ENCODE measurements at places on chromosomes 1 and 21. TPM values are rescaled to one million over a fixed set of nuclear protein-coding genes. Genes with fewer than 3 reads are reported as not detected.
A peak's percentile ranks its signal among the peaks of the same experiment; 100 is the strongest.

GRCh38 chr1:151799179-151800022 lies 5.8 kb downstream of the LINGO4 start:
- no peaks in the 10 kb centered on the region for H3K4me1 ChIP-seq
- H3K36me3 ChIP-seq: no peaks in the 10 kb centered on the region
- no peak for DNase-seq

DNA sequence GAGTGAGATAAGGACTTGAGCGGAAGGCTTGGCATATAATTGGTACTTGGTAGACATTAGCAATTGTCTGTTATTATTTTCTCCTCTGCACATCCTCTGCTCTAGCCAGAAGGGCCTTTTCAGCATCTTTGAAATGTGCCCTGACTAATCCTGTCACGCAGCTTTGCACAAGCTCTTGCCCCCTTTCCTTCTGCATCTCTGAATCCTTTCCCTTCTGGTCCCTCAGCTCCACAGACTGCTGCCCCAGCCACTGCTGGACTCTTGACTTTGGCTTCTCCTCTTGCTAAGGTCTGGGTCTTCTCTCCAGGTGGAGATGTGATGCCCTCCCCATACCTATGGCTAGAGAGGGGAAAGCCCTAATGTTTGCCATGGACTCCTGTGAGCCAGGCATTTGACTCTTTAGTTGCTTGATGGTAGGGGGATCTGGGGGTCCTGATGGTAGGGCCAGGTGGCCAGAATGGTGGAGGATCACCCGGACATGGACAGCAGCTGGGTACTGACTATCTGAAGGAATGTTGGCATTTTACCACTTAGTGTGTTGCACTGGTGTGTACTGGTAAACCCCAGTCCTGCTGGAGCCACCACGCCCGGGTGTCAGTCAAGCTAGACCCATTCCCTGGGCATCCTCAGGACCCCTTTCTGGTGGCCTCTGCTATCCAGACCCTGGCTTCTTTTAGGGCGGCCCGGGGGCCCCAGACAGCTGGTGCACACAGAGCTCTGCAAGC lies 4.4 kb downstream of the HPCA start:
- H3K36me3 ChIP-seq: no peaks in the 10 kb centered on the region
- no peak for DNase-seq
- H3K27ac ChIP-seq: no peak overlapping the region
- H3K4me1 ChIP-seq: no peaks in the 10 kb centered on the region
- H3K27me3 ChIP-seq: peaks cover 60% of the 10 kb centered on the region
- no peak overlapping the region for H3K4me3 ChIP-seq

The S100A7 gene
- total RNA-seq: not detected

The NHLH1 gene
- total RNA-seq: not detected

- H3K27ac ChIP-seq: no peak overlapping the region
- H3K27me3 ChIP-seq: peaks cover 8% of the 10 kb centered on the region
- no peak overlapping the region for H3K4me3 ChIP-seq
- peaks cover 29% of the 10 kb centered on the region for H3K4me1 ChIP-seq
- H3K36me3 ChIP-seq: no peaks in the 10 kb centered on the region
Observed at GRCh38 chr1:208254862-208255261, 10.7 kb upstream of the PLXNA2 start.

GRCh38 chr1:101798417-101798816 lies 198.3 kb downstream of the OLFM3 start:
- DNase-seq: no peak
- H3K27ac ChIP-seq: no peak overlapping the region
- no peaks in the 10 kb centered on the region for H3K4me1 ChIP-seq
- H3K27me3 ChIP-seq: no peaks in the 10 kb centered on the region
- no peaks in the 10 kb centered on the region for H3K36me3 ChIP-seq

GRCh38 chr1:201008666-201009360 lies 14.7 kb downstream of the KIF21B start:
- H3K27ac ChIP-seq: no peak overlapping the region
- no peak overlapping the region for H3K4me3 ChIP-seq
- no peak for DNase-seq
- peaks cover 6% of the 10 kb centered on the region for H3K27me3 ChIP-seq
- no peaks in the 10 kb centered on the region for H3K36me3 ChIP-seq

The TFF2 gene
- not detected for total RNA-seq

GRCh38 chr1:216750031-216750627 lies 26.9 kb upstream of the ESRRG start:
- no peaks in the 10 kb centered on the region for H3K4me1 ChIP-seq
- no peaks in the 10 kb centered on the region for H3K27me3 ChIP-seq
- no peaks in the 10 kb centered on the region for H3K36me3 ChIP-seq
- no peak overlapping the region for H3K4me3 ChIP-seq
- peak; percentile 21 for DNase-seq
- H3K27ac ChIP-seq: no peak overlapping the region

GRCh38 chr1:91672601-91673161 lies 172.0 kb downstream of the CDC7 start:
- no peaks in the 10 kb centered on the region for H3K36me3 ChIP-seq
- no peak for DNase-seq
- H3K27me3 ChIP-seq: no peaks in the 10 kb centered on the region

GRCh38 chr1:6280761-6281451 lies 20.0 kb upstream of the GPR153 start:
- no peaks in the 10 kb centered on the region for H3K27me3 ChIP-seq
- DNase-seq: peak; percentile 54
- peak overlapping the region; percentile 47 for H3K27ac ChIP-seq
- H3K36me3 ChIP-seq: no peaks in the 10 kb centered on the region
- peaks cover 27% of the 10 kb centered on the region for H3K4me1 ChIP-seq
